ENCODE measurements at places on chromosomes 7 and 10.

GRCh38 chr7:146214842-146215241 is 98.2 kb downstream of the CNTNAP2 start:
- no peak for DNase-seq

- no peak for DNase-seq
These were observed 21.3 kb upstream of the SPOCK2 start for GRCh38 chr10:72109636-72110157.

- no peak for DNase-seq
These were observed 524.6 kb upstream of the KCND2 start for GRCh38 chr7:119748251-119748860.

DNA sequence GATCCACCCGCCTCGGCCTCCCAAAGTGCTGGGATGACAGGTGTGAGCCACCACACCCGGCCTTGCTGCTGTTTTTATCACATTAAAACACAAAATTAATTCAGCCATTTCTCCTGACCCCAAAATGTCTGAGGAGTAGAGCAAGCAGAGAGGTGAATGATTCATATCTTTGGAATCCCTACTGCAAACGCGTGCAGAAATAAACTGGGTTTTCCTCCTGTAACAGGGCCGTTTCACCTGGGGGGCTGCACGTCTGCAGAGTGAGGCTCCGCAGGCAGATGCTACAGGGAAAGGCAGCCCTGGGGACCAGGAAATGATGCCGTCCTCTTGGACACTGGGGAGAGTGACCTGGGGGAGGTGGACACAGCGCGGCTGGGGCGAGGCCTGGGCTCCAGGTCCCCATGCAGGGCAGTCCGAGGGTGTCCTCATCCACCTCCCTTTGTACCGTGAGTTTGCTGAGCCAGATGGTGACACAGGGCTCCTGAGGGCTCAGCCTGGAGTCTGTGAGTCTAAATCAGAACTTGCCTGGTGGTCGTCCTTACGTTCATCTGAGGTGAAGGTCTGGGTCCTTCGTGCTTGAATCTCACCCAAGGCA is 41.9 kb downstream of the PDGFA start:
- DNase-seq: no peak

DNA sequence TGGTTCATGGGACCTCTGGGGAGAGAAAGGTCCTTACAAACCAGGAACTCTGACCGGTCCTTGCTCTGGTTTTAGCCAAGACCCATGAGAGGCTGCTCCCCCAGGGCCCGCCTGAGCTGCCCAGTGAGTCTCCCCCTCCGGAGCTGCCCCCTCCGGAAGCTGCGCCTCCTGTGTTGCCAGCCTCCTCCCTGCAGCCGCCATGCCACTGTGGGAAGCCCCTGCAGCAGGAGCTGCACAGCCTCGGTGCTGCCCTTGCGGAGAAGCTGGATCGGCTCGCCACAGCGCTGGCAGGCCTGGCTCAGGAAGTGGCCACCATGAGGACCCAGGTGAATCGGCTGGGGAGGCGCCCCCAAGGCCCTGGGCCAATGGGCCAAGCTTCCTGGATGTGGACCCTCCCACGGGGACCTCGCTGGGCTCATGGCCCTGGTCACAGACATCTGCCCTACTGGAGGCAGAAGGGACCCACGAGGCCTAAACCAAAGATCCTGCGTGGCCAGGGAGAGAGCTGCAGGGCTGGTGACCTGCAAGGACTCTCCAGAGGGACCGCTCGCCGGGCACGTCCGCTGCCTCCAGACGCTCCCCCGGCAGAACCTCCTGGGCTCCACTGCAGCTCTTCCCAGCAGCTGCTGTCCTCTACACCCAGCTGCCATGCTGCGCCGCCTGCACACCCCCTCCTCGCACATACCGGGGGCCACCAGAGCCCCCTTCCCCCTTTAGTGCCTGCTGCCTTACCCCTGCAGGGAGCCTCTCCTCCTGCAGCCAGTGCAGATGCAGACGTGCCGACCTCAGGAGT is 40.1 kb downstream of the ZNF467 start:
- no peak for DNase-seq

DNA sequence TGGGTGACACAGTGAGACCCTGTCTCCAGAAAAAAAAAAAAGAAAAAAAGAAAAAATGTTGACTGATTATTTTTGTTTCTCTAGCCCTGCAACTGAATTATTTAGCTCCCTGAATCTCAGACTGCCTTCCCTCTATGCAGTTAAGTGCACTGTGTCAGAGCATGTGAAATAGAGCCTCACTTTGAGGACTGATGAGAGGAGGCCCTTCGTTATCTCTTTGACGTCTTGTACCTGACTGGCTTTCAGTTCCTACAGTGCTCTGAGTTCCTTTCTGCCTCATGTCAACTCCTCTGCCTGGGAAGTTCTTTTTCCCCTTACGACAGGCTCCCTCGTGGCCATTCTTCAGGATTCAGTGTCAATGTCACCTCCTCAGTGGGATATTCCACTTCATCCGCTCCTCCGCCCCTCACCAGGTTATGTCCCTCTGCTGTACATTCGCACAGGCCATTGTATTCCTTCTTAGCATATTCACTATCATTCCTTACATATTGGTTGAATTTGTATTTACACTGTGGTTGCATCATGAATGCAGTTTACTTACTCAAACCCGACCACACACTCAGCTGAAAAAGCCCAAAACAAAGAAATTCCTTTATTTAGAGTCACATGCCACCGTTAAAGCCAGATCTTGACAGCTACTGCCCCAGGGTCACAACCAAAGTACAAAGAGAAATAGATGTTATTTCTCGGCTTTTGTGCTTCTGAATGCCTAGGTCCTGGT is 18.1 kb upstream of the CAMK2G start:
- DNase-seq: no peak

- no peak for DNase-seq
These were observed 211.2 kb downstream of the JAZF1 start for GRCh38 chr7:27969346-27969745.

DNA sequence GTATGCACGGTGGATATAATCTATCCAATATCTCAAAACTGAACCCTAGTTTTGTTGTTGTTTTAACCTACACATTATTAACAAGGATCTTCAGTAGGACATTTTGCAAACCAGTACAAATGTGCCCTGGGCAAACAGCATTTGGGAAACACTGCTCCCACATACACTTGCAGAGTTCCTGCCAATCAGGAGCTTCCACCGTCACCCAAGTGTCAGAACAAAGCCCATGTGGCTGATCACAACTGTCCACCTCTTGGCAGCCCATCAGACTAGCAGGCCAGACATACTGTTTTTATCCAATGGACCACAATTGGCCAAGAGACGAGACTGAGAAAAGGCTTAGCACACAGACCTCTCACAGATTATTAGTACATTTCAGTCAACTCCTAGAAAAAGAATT is 200.4 kb downstream of the FAM107B start:
- no peak for DNase-seq

DNA sequence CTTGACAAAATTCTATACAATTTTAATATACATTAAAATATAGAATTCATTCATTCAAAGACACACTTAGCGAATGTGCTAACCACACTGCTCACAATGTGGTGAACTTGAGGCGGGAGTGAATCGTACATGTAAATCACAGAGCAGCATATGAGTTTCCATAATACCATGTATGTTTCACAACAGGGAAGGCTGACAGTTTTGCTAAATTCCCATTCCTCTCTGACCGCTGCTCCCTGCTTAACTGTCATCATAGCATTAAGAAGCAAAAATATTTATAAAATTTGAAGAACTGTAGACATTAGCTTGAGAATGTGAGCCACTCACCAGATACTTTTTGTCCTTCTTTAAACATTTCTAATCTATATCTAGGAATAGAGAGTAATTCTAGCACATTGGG is 763.3 kb downstream of the MAGI2 start:
- no peak for DNase-seq

GRCh38 chr7:100090527-100091410 is 2.0 kb downstream of the COPS6 start:
- DNase-seq: no peak

GRCh38 chr10:132789659-132790148 is 3.8 kb upstream of the NKX6-2 start:
- no peak for DNase-seq

GRCh38 chr7:155851892-155852291 is 39.6 kb upstream of the SHH start:
- DNase-seq: no peak

GRCh38 chr10:7193369-7193768 is 217.5 kb downstream of the SFMBT2 start:
- DNase-seq: peak; percentile 10

- no peak for DNase-seq
These were observed 30.0 kb upstream of the TES start for GRCh38 chr7:116180302-116180701.

- DNase-seq: no peak
These were observed 19.7 kb upstream of the GDI2 start for GRCh38 chr10:5832946-5833345.

- no peak for DNase-seq
These were observed 189.9 kb upstream of the ADO start for GRCh38 chr10:62614389-62615157.

DNA sequence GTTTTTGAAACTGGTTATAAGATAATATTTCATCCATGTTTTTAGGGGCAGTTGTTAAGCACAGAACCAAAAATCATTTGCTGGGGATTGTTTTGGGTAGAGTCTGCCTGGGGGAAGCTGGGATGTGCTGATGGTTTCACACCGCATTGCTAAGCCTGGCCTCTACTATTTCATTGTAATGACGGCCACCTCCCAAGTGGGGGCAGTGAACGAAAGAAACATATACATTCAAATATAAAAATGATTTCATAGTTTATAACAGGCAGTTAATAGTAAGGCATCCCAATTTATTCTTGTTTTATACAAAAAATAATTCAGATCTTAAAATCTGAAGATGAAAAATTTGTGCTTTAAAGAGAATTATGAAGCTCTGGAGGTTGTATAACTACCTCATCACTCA is 750.8 kb downstream of the REEP3 start:
- DNase-seq: no peak

DNA sequence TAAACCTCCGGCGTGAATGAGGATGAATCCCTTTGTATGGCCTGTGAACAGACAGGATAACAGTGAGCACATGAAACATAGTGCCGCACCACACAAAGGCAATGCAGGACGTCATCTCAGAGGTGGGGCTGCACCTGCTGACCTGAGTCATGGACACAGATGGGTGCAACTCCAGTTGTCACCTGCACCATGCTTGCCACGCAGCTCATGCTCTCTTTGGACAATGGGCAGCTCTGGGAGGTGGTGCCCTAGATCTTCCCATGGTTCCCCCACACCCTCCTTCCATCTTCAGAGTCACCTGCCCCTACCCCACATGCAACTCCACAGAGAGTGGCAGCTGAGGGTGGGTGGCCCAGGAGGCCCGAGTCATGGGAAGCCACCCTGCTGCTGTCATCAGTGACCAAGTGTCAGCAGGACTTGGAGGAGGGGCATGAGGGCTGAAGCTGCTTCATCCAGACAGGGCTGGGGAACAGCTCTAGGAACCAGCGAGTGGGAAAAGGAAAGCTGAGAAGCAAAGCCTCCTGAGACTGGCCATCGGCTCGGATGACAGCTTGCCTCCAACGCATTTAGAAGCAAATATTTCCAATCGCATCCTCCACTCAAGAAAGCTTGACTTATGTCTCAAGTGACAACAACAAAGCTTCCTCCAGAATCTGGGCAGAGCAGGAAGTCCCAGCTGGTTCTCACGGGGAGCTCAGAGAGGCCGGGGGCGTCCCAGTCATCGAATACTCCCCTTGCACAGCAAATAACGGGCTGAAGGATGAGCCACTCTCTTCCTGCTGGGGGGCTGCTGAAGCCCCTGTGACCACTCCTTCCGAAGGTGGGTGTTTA is 27.1 kb downstream of the VIPR2 start:
- DNase-seq: no peak

DNA sequence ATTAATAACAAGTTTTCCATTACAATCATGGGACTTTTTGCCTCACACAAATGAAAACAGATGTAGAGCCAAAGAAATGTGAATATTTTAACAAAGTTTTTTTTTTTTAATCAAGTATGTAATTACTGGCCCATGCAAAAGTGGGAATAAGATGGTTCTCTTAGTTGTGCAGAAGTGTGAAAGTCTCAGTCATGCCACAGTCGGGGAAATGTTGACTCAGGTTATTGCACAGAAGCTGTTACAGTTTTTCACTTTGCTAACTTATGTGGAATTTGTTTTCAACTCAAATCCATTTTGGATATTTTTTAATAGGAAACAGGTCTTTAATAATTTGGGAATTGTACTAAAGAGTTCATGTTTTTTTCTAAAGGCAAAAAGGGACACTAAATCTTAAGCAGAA is 44.0 kb upstream of the CAV2 start:
- no peak for DNase-seq

DNA sequence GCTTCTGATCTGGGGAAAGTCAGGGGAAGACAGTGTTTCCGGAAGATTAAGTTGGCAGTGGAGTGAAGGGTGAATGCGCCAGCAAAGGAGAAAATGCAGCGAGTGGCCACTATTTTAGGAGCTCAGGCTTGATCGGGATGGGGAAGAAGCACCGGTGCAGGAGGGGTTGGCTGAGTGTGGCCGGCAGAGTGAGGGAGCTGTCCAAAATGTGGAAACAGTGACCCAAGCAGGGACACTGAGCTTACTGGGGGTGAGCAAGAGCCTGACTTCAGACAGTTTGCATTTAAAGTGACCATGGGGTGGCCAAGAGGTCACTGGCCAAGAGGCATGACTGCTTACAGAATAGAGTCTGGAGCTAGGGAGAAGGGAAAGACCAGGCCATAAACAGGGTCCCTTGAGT is 79.3 kb downstream of the GOLGA7B start:
- DNase-seq: no peak

- DNase-seq: no peak
These were observed 59.0 kb downstream of the GNA12 start for GRCh38 chr7:2785071-2785500.

DNA sequence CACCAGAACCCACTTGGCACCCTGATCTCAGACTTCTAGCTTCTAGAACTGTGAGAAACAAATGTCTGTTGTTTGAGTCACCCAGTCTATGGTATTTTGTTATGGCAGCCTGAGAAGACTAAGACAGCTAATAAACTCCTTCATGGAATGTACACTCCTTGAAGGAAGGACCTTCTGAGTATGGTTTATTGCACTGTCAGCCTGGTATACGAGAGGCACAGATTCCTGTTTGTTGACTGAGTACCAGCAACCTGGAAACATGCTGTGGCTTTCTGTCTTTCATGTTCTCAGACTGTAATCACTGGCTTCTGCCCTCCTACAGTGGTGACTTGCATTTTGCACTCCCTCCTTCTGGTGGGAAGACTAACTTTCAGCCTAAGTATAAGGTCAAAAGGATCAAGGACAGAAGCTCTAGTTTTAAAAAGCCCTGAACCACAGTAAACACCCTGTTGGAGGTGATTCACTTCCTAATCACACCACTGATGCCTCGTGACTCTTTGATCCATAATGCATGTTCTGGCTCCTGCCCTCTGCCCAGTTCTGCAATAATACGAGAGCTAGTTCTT is 319.0 kb upstream of the NPSR1 start:
- DNase-seq: no peak

Data from stimulated activated CD8-positive, alpha-beta memory T cell treated with anti-CD3 and anti-CD28 coated beads, Interleukin-4, amount 100 ng/mL, for 24 hours (primary cell).